ENCODE measurements at places on chromosomes 4 and X.

DNA sequence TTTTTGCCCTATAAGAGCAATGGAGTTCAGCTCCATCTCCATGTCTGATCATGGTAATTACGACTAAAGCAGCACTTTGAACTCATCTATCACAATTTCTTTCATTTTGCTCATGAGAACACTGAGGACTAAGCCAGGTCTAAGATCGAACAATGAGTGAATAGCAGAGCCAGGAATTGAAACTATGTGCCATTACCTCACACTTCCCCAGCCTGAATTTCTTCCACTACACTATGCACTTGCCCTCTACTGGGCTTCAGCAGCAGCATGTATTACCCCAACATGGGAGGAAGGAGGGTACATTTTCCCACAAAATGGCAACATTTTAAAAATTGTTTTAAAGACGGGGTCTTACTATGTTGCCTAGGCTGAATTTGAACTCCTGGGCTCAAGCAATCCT, 274.7 kb upstream of the FGF13 start:
- DNase-seq, result no peak

GRCh38 chr4:168128601-168129000, 36.3 kb downstream of the ANXA10 start:
- DNase-seq, result no peak

- DNase-seq, result no peak
Measured at GRCh38 chrX:22035236-22035635, 3.1 kb downstream of the PHEX start.

DNA sequence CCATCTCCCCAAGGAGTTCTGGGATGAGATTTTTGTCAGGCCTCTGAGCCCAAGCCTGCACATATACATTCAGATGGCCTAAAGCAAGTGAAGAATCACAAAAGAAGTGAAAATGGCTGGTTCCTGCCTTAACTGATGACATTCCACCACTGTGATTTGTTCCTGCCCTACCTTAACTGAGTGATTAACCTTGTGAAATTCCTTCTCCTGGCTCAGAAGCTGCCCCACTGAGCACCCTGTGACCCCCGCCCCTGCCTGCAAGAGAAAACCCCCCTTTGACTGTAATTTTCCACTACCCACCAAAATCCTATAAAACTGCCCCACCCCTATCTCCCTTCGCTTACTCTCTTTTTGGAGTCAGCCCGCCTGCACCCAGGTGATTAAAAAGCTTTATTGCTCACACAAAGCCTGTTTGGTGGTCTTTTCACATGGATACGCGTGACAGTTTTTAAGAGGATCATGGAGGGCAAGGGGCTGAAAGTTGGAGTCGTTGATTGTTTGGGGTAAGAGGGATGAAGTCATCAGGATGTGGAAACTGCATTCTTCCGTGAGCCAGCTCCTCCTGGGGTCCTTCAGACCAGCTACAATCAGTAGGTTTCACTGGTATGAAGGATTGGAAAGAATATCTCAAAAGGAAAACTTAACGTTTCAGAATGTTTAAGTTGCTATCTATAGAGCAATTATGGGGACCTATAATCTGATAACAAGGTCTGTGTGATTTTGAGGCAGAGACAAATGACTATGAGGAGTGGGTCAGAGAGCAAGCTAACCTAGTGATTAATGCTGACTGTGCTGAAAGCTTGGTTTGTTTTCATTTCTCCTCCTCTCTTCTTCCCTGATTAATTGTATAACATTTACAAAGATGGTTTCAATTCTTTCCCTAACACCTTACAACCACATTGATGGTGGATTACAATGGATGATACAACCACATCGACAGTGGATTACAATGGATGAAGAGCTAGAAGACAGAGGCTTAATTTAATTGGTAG, 28.6 kb upstream of the MAGEA11 start:
- no peak for DNase-seq

DNA sequence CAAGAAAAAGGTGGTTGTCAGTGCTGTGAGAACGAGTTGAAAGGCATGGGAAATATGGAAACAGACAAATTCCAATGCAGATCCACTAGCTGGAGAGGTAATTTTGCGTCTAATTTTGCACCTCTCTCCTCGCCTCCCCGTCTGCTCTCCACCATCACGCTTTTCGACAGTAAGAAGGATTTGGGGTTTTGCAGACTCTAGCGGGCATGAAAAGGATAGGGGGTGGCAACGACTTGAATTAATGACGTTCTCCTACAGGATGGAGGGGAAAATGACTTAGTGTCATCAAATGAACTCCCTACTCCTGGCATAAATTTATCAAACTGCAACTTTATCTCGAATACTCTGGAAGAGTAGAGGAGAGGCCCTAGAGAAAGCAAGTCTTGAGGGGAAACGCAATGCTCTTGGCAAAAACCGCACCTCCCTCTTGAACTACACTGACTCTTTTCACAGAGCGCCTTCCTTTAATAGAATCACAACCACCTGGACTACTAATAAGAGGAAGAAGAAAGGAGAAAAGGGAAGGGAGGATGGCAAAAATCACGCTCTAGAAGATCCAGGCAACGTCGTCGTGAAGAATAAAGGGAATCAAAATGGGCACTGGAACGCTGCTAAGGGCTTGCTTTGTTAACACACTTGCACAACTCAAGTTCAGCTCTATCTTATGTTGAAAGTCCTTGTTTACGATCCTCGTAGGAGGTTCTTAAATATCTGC, 871 bp upstream of the SLITRK2 start:
- no peak for DNase-seq

- no peak for DNase-seq
Measured at GRCh38 chrX:136736690-136737089, 44.0 kb downstream of the ARHGEF6 start.

DNA sequence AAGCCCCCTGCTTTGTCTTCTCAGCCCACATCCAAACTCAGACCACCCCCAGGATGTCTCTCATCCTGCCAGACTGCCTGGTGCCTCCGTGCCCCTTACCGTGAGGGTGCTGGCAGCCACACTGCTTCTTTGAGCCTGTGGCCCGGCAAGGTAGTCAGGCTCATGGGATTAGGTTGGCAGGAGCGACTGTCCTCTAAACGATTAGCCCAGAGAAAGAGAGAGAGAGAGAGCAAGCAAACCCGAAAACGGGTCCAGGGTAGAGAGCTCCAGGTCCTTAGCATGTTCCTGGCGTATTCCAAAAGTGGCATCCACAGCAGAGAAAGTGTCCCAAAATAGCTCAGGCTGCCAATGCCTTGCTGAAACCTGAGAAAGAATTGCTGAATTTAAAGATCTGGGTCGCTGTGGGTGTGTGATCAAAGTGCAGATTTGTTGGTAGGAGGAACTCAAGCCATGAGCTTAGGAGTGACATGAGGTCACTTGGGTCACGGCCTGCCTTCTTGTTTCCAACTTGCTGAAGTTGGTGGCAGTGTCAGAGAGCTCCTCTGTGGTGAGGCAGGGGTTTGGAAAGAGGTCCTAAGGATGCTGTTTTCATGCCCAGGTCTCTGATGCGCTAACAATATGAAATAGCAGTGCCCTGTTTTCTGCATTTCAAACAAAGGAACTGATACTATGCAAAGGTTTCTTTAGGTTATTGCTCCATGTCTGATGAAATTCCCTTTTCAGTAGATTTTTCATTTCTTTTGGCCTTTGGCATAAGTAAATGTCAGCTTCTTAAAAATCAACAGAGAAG, 81.6 kb downstream of the RTL9 start:
- DNase-seq, result no peak

- DNase-seq, result no peak
Measured at GRCh38 chr4:10983268-10983667, 298.7 kb upstream of the CLNK start.

- no peak for DNase-seq
Measured at GRCh38 chr4:52853351-52853750, 8.8 kb upstream of the RASL11B start.

DNA sequence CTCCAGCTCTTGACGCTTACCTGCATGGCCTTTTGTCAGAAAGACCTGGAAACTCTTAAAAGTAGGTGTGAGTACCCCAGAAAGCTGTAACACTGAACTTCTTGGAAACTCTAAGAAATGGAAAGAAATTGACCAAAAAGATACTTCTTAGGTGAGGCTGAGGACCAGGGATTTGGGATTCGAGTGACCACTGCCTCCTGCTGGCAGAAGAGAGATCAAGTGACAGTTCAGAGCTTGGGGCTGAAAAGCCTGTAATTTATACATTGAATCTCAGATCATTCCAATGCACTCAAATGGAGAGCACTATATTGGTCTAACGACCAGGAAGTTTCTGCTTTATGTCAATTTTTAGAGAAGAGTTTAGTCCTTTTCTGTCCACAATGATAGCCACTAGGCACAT, 204.6 kb downstream of the PDGFRA start:
- no peak for DNase-seq

- no peak for DNase-seq
Measured at GRCh38 chr4:41098093-41099048, 116.0 kb downstream of the APBB2 start.

DNA sequence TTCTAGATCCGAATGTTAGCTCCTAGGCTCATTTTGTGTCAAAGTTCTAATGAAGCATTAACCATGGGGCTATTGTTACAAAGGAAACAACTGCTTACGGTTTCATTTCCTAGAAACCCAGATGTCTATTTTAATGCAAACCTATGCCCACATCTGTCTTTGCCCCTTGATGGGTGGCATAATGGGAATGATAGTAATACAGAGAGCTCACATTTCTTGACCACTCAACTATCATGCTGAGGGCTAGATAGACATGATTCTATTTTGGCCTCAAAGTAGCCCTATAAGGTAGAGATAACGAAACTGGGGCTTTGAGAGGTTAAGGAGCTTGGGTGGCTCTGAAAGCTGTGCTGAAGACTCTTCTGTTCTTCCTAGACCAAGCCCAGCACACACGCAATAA, 1.9 kb downstream of the TLR7 start:
- no peak for DNase-seq

- no peak for DNase-seq
Measured at GRCh38 chr4:41569961-41570360, 32.0 kb downstream of the LIMCH1 start.

DNA sequence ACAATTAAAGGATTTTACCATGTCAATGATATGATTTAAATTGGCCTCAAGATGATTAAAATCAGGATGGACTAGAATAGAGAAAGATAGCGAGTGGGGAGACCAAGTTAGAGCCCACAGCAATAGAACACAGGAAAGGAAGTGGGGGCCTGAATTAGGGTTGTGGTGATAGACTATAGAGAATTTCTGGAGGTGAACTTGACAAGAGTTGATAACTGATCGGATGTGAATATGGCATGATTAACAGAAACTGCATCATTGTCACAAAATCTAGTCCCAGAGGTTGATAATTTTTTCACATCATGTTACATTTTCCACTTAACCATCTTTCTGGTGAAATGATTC, 26.3 kb upstream of the TRPC3 start:
- DNase-seq, result no peak
